ENCODE measurements at places on chromosomes 12 and 14. TPM values are rescaled to one million over a fixed set of nuclear protein-coding genes. Genes with fewer than 3 reads are reported as not detected.

The OR4E2 gene
- total RNA-seq: not detected

The SELPLG gene
- total RNA-seq: 0.85 TPM

The LRRC43 gene
- total RNA-seq: 2.6 TPM

The TMCC3 gene
- total RNA-seq: 0.71 TPM

The SLC2A14 gene
- total RNA-seq: not detected

The CARMIL3 gene
- total RNA-seq: under 0.01 TPM

The KRT77 gene
- not detected for total RNA-seq

The GLIPR1L1 gene
- total RNA-seq: not detected

The PRPF40B gene
- 8.2 TPM for total RNA-seq

The PLEKHG7 gene
- not detected for total RNA-seq

The MYBPC1 gene
- not detected for total RNA-seq

The TAS2R9 gene
- not detected for total RNA-seq

Measured in smooth muscle cell of bladder (primary cell).